Stimulated activated CD4-positive, alpha-beta T cell treated with anti-CD3 and anti-CD28 coated beads, Interleukin-2, amount 100 ng/mL, for 48 hours (primary cell): ENCODE measurements at places on chromosomes 16 and 17.

DNA sequence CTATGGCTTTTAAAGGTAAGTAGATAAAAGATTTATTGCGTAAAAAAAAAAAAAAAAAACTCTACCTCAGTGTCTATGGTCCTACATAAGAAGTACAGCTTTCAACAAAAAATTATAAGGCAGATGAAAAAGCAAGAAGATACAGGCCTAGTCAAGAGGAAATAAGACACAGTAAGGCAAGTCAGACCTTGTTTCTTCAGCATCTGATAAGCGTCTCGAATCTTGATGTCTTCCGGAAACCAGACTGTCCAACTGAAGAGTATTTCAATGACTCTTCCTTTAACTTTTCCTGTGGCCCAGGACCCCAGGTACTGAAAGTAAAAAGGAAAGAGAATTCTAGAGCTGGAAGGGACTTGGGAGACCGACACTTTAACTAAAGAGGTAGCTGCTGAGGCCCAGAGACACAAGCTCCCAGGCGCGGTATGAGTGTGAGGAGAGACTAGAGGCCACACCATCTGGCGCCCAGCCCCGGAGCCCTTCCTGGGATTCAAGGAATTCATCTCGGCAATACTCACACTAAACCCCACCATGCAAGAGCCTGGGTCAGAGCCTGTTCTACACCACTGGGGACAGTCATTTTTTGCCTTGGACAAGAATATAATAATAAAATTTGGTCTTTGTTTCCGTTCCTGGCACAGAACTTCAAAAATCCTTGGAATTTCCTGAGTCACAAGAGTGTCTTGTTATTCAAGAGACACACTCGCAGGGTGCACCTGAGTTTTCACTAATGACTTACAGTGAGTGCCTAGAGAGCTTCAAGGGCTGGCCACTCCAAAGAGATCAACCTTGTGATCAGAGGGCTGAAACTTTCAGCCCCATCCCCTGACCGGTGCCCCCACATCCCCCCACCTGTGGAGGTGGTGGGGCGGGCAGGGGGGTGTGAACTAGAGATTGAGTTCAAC lies 18.6 kb downstream of the GGA2 start:
- DNase-seq, result no peak

DNA sequence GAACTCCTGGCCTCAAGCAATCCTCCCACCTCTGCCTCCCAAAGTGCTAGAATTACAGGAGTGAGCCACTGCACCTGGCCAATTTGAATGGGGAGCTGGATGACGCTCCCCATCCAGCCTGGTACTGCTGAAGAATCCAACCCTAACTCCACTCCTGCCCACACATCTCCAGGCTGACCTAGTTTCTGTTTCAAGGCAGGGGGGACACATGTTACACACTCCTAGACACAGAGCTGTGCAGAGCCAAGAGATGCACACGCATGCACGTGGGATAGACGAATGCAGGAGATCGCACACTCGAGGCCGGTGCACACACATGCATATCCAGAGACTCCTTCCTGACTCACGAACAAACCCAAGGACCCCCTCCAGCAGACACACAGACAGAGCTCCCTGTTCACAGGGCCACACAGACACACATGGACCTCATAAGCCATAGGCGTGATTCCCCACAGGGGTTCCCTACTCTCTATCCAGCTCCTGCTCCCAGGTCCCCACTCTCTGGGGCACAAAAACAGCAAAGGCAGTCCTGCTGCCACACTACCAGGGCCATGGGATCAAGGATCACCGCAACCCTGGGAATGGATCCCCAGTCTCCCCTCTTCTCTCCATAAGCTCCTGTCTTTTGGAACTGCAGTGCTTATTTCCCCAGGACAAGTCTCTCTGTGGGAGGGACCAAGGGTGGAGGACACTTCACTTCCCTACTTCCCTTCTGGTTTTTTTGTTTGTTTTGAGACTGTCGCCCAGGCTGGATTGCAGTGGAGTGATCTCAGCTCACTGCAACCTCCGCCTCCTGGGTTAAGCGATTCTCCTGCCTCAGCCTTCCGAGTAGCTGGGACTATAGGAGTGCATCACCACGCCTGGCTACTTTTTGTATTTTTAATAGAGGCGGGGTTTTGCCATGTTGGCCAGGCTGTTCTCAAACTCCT lies 14.4 kb downstream of the EPOP start:
- no peak for DNase-seq

DNA sequence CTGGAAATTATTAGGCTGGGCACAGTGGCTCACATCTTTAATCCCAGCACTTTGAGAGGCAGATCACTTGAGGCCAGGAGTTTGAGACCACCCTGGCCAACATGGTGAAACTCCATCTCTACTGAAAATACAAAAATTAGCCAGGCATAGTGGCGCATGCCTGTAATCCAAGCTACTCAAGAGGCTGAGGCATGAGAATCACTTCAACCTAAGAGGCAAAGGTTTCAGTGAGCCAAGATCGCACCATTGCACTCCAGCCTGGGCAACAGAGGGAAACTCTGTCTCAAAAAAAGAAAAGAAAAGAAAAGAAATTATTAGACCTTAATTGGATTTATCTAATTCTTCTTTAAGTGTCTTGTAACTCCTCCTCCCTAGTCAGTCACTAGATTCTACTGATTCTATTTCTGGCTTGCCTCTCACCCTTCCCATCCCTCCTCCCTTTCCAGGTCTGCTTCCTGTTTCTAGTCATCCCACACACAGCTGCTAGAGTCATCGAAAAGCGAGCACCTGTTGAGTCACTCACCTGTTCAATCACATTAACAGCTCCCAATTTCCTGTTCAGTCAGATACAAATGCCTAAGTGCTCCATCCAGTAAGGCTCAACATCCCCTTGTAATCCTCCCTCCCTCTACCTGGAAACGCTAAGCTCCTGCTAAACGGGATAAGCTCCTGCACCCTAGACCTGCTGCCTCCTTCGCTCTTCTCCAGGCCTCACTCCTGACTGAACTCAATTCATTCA lies 34.6 kb downstream of the ERN1 start:
- DNase-seq, result no peak

GRCh38 chr17:43636426-43636825 lies 25.3 kb downstream of the MEOX1 start:
- no peak for DNase-seq

DNA sequence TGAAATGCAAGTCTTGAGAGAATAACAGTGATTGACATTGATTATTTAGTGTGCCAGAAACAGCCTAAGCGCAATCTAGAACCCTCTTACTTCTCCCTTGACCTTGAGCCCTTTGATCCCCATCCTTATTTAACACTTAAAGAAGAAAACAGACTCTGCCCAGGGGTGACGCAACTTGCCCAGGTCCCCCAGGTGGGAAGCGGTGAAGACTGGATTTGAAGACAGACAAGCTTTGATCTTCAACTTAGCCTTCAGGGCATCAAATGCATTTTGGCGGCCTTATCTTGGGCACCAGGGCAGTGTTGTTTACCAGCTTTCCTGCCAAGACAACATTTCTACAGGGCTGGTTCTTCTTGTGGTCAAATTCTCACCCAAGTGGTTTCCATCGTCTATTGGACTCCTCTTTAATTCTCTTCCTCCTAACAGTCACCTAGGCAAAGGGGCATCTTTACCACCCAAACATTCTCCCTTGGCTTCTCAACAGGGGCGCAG lies 8.9 kb upstream of the CIITA start:
- no peak for DNase-seq

DNA sequence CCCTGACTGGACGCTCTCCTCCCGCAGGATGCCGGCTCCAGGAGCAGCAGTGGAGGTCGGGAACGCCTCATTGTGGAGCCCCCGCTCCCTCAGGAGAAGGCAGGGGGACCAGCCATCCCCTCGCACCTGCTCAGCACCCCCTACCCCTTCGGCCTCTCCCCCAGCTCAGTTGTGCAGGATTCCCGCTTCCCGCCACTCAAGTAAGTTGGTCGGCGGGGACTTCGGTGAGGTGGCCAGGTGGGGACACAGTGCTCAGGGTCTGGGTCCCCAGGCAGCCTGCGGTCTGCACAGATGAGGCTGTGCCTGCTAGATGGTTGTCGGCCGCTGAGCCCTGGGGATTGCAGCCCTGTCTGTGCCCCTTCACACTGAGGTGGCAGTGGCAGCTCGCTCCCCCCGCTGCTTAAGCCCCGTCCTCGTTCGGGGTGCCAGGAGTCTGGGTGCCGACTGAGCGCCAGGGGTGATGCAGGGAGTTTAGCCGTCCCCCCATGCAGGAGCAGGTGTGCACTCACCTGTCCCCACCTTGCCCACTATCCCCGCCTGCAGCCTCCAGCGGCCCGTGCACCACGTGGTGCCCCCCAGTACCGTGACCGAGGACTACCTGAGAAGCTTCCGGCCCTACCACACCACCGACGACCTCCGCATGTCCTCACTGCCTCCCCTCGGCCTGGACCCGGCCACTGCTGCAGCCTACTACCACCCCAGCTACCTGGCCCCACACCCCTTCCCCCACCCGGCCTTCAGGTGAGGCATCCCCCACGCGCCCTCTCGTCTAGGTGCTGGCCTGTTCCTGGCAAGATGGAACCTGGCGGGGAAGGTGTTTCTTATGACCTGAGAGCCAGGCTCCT lies 34.3 kb downstream of the GINS2 start:
- DNase-seq, result no peak

DNA sequence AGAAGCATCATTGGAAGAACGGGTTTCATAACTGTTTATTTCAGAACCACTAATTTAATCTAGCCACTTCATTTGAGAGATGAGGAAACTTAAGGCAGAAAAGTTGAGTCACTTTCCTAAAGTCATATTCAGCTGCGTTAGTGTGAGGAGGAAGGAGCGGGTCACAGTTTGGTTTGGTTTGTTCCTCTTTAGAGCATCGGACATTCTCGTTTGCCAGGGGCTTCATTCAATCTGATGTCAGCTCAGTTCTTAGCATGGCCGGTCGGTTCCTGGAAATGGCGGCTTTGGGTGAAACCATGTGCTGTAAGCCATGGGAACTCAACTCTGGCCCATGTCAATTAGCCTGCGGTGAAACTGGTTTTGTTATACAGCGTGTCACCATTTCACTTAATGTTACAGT lies 186.5 kb downstream of the LGALS9B start:
- DNase-seq, result no peak

- no peak for DNase-seq
These were observed 17.0 kb upstream of the DNASE1 start for GRCh38 chr16:3637371-3637923.

- DNase-seq, result no peak
These were observed 21.0 kb downstream of the SNN start for GRCh38 chr16:11689031-11689840.

GRCh38 chr16:4882633-4883285 lies 35.5 kb downstream of the UBN1 start:
- no peak for DNase-seq

DNA sequence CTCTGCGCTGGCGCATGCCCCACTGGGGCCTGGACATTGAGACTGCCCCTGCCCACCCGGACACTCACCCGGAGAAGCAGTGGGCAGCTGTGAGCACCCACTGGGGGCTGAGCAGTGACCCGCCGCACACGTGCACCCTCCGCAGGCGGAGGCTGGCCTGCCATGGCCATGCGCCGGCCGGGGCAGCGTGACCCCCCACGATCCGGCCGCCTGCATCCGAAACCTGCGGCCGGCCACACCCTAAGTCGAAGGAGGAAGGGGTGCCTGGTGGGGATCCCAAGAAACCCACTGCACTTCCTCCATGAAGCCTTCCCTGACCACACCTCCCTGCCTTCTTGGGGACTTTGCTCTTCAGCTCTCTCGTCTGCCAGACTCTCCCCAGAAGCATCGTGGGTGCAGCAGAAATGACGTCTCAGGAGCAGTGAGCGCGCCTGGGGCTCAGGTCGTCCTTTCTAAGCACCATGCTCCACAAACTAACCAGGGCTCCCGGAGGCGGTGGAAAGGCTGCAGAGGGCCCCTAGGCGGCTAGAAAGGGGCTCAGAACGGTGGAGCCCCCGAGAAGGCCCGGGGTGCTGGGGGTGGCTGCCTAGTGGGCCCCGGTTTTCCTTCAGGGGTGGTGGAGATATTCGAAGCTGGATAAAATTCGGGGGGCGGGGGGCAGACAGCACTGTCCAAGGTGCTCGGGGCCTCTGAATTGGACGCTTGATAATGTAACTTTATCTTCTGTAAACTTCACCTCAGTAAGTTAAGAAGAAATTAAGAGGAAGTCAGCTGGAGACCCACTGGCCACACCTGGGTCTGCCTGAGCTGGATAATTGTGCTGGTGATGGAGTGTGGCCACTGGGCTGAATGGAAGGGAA lies 1.5 kb downstream of the TPSG1 start:
- no peak for DNase-seq

- DNase-seq, result no peak
These were observed 682.6 kb downstream of the HS3ST4 start for GRCh38 chr16:26374279-26374925.

DNA sequence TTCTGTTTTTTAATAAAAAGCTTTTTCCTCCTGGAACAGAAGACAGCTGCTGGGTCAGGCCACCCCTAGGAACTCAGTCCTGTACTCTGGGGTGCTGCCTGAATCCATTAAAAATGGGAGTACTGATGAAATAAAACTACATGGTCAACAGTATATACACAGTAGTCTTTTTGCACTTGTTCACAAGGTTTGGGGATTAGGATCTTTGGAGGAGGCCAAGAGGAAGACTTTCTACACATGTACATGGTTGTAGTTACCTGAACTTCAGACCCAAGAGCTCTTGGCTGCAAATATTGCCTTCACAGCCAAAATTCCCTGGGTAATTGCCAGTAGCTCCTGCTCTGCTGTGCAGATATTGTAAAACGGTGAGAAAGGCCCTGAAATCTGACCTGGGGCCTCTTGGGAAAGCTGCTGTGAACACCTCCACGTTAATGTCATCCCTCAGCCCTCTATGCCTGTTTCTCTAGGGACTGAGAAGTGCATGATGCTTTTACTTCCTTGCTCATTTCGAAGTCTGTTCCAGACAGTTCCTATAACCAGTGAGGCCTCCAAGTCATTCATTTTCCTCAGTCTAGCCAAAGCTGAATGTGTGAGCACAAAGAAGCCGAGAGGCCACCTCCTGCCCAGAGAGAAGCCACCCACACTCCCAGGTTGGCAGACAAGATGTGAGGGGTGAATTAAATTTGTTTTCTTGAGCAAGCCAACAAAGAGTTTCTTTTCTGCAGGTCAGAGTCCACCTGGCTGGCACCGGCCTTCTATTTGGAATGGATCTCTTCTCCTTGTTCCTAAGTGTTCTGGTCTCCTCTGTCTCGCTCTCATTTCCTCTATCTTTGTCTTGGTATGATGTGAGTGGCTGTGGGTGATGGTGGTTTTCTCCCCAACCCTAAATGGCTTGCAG lies 15.9 kb downstream of the ANKRD40 start:
- no peak for DNase-seq

- no peak for DNase-seq
These were observed 42.5 kb downstream of the GOSR1 start for GRCh38 chr17:30519707-30520106.

DNA sequence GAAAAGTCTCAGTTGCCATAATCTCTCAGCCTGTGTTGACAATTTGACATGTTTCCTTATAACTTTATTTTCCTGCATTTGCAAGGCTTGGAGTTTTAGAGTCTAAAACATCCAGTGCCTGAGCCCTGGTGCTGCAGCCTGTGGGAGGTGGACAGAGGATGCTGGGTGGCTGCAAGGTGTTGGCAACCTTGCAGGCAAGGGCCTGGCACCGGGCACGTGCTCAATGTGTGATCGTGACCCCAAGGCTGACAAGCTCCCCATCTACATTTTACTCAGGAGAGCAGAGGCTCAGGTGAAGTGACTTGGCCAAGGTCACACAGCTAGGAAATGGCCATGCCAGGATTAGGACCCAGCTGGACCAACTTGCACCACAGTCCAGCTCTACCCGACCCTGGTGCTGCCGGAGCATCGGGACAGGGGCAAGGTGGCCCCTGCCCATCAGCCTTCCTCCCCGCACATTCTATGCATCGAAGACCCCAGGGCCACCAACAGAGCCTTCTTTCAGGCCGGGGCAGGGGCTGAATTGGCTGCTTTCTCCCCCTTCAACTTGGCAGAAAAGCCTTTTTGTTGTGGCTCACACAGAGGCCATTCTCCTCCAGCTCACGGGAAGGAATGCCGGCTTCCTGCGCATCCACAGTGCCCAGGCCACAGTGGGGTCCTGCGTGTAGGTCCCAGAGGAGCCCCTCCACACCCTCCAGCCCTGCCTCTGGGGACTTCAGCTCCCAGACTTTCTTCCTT lies 23.1 kb downstream of the MMP15 start:
- DNase-seq, result no peak
